Stimulated activated CD8-positive, alpha-beta memory T cell treated with anti-CD3 and anti-CD28 coated beads, Interleukin-7, amount 100 ng/mL, for 1 hour (primary cell): ENCODE measurements at places on chromosomes 1 and 21.

GRCh38 chr21:21029164-21029563, 31.0 kb downstream of the NCAM2 start:
- DNase-seq: no peak

DNA sequence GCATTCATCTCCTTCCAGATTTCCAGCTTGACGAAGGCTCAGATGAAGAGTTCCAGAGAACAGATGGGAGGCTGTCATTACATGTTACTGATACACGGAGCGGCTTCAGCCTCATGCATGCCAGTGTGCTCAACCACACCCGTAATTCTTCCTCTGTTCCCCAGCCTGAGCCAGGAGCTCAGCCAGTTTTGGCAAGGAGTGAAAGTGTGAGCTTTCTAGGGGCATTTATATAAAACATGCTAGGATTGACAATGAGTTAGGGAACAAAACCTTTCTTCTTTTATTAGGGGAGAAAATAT, 290.4 kb upstream of the PLXNA2 start:
- DNase-seq: no peak

GRCh38 chr1:166080967-166081870, 85.6 kb downstream of the FAM78B start:
- no peak for DNase-seq

DNA sequence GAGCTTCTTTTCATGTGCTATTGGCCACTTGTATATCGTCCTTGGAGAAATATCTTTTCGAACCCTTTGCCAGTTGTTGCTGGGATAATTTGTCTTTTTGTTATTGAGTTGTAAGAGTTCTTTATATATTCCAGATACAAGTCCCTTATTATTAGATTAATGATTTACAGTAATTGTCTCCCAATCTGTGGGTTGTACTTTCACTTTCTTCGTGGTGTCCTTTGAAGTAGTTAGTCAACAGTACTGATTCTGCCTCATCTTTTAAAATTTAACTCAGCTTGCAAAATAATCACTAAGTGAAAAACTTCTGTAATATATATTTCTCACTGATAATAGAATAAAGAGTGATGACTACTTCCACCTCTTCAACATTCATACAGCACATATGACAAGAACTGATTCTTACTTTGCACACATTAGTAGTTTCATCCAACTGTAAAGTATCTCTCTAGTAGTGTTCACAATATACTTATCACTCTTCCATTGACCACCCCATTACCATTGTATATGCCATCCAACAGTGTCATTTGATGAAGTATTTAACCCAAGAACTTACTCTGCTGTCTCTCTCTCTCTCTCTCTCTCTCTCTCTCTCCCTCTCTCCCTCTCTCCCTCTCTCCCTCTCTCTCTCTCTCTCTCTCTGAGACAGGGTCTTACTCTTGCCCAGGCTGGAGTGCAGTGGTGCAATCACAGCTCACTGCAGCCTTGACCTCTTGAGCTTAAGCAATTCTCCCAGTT, 104.2 kb upstream of the DMRTA2 start:
- DNase-seq: no peak

GRCh38 chr1:94725566-94725965, 94.6 kb upstream of the SLC44A3 start:
- no peak for DNase-seq

DNA sequence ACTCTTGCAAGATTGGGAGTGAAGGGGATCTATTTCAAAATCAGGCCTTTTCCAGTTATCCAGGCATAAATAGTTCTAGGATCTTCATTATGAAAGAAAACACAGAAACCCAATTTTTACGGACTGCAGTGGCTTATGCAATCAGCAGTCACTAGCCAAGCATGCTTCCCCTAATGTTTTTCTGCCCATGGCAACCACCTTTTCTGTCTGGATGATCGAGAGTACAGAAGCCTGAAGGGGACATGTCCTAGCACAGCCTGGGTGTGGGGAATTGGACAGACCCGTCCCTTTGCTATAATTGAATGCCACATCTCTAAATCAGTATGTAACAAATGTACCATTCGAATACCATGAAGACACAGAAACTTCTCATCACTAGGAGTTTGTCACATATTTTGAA, 29.8 kb upstream of the NCAM2 start:
- no peak for DNase-seq

- DNase-seq: no peak
Observed at GRCh38 chr21:38440746-38441145, 57.5 kb downstream of the ERG start.

GRCh38 chr1:91572044-91572443, 71.4 kb downstream of the CDC7 start:
- DNase-seq: no peak

DNA sequence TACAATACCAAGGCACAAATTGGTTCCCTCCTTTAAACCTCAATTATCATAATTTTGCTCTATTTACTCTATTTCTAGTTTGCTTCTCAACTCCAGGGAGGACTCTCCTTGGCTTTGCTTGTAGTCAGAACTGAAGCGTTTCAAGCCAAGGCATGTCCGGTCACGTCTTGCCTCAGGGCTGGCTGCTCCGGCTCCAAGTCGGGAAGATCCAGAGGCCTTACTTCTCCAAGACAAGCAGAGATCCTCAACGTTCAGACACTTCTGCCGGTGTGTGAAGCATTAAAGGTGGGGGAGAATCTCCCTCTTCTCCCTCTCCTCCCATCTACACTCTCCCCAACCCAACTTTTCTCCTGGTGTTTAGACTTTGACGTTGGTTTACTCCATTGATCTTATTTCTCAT, 7.2 kb upstream of the HHAT start:
- DNase-seq: no peak

DNA sequence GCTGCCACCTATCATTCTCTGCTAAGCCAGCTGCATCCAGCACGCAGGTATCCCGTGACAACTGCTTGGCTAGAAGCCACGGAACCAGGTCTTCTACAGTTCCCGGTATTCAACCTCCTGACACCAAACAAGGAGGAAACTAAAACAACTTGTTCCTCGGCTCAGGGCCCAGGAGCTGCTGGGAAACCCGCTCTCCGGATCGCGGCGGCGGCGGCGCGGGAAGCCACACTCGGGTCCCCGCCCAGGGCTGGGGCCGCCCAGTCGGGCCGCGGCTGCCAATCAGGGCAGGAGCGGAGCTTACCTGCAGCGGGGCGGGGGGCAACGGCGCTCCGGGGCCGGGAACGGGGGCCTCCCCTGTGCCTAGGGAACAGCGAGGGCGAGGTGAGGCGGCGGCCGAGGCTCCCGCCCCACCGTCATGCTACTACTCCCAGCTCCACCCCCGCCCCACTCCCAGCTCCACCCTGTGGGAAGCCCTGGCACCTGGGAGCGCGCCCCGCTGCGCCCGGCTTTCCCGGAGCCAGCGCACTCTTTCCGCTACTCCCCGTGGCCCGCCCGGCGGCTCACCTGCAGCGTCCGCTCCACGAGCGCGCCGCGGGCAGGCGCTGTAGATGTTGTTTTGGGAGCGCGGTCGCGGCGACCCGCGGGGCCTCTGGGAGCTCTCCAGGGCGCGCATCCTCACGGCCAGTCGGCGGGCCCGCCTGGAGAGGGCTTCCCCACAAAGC, 12.1 kb downstream of the IL24 start:
- DNase-seq: no peak

DNA sequence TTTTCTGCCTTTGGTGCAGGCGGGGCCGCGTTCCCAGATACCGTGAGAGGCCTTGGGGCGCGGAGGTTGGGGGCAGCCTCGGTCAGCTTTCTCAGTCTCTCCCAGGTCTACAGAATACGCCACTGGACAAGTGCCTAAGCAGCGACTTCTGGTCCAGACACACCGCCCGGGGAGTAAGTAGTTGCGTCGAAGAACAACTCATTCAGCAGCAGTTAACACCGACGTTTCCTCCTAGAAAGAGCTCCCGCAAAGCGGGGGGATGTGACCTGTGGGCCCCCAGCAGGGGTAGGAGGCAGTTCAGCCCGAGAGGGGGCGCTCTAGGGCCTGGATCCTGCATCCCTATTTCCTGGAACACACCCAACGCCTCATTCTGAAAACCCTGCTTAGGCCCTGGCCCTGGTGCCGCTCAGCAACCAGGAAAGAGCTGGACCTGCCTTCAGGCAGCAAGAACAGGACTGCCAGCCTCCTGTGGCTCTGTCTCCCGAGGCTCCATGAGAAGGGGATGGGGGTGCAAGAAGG, 6.5 kb upstream of the BARHL2 start:
- DNase-seq: no peak

- DNase-seq: no peak
Observed at GRCh38 chr1:14944471-14944985, 209.0 kb upstream of the TMEM51 start.

GRCh38 chr1:201191653-201192260, 1.1 kb downstream of the IGFN1 start:
- no peak for DNase-seq

GRCh38 chr1:53559391-53559815, 100.2 kb downstream of the DMRTB1 start:
- DNase-seq: no peak

GRCh38 chr1:8259498-8260290, 58.2 kb upstream of the SLC45A1 start:
- no peak for DNase-seq

GRCh38 chr1:44059664-44060355, 28.5 kb upstream of the SLC6A9 start:
- no peak for DNase-seq

- DNase-seq: no peak
Observed at GRCh38 chr1:58577654-58578030, 590 bp upstream of the TACSTD2 start.

DNA sequence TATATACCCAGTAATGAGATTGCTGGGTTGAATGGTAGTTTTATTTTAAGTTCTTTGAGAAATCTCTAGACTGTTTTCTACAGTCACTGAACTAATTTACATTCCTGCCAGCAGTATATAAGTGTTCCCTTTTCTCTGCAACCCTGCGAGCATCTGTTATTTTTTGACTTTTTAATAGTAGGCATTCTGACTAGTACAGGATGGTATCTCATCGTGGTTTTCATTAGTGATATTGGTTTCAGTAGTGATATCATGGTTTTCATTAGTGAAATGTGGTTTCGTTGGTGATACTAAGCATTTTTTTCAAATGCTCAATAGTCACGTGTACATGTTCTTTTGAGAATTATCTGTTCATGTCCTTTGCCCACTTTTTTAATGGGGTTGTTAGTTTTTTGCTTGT, 316.8 kb downstream of the PTBP2 start:
- no peak for DNase-seq

DNA sequence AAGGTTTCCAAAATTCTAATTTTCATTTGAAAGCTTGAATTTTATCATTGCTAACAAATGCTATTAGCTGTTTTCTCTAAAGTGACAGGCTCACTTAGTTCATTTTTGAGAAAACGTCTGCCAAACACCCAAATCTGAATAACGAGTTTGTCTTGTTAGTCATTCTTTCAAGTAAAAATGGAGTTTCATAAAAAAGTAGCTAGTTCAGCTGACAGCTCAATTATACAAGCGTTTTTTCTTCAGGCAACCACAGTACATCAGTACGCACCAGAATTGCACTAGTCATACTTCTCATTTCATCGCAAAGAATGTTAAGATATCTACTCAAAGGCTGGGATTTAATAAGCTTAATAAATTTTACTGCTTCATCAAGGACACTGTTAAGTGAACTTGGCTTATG, 72.3 kb upstream of the SLFNL1 start:
- no peak for DNase-seq

- no peak for DNase-seq
Observed at GRCh38 chr1:35243691-35244090, 24.8 kb upstream of the ZMYM4 start.

GRCh38 chr1:57307392-57308170, 116.3 kb downstream of the DAB1 start:
- DNase-seq: peak; percentile 1

DNA sequence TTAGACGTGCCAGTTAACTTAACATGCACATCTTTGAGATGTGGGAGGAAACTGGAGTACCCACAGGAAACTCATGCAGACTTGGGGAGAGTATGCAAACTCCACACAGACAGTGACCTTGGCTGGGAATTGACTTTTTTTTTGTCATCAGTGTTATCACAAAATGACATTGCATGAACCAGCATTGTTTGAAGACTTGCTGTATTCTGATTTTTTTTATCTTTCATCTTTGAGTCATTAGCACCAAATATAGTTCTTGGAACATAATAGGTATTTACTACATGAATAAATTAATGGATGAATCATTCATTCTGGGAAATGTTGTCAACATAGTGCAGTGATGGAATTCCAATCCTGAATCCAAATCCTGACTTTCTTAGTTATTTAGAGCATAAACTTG, 77.0 kb downstream of the ATF6 start:
- DNase-seq: no peak

DNA sequence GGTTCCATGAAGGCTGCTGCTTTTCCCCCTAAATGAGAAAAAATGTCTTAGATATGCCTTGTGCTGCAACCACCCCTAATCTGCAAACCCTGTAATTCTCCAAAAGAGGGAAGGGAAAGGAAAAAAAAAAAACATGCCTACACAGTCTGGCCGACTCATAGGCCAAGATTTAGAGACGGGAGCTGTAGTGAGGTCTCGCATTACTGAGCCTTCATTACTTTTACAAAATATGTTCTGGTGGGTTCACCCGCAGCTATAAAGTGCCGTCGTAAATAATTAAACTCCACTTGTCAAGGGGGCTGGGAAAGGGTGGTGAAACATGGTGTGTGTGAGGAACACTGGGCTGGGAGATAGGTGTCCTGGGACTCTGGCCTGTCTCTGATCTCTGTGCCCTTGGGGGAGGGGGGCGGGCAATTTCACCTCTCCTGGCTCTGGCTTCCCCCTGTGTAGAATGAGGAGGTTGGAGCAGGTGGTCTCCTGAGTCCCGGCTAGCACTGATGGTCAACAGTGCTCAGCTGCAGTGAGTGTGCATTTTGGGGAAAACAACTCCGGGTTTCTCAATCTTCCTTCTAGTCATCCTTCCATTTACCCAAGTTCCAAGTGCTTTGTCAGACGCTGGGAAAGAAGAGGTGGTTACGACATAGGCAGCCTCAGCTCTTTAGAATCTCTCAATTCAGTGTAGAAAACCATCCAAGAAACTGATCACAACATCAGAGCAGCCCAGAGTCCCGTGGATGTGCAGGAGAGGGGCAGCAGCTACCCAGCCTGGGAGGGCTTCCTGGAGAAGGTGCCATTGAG, 82.3 kb downstream of the ACTL8 start:
- no peak for DNase-seq

- no peak for DNase-seq
Observed at GRCh38 chr1:201475915-201476669, 7.1 kb upstream of the PHLDA3 start.

DNA sequence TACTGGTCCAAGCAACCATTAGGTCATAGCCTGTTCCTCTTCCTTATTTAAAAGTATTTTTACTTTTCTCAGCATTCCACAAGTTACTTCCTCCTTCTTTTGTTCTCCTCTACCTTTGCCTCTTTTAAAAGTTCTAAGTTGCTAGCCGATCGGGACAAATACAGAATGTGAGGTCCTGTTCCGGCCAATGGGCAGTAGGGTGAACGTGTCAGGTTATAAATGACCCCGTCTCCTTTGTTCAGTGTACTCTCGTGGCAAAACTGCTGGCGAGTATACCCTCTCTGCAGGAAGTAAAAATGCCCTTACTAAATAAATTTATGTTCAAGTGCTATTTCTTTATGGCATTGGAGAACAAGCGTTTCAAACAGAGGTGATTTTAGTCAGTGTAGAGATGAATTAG, 2.5 kb downstream of the ADCY10 start:
- DNase-seq: no peak
